ENCODE measurements at places on chromosomes 13 and 19.

- DNase-seq: no peak
Observed at GRCh38 chr19:54343868-54344267, 4.9 kb upstream of the LILRA4 start.

DNA sequence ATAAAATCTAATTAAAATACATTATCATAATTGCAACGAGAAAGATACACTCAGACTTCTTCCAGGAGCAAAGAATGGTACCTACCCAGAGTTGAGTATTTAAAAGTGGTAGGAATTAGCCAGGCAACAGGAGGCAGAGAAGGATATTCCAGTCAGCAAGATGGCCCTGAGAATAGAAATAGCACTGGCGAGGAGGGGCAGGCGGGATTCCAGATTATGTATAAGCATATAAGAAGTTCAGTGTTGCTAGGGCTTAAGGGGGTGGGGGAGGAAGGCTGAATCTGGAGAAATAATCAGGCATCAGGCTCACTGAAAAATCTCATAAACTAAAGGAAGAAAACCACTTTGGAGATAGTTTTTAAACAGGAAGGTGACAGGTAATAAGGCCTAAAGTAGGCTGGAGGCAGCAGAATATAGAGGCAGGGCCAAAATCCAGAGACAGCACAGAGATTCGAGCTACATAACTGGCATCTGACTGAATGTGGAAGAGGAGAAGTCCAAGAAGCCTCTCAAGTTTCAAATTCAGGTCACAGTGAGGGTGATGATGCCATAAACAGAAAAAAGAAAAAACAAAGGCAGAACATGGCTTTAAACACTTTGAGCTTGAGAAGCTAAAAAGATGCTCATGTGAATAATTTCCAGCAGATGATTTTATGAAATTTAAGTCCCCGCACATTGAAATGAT is 7.5 kb downstream of the KPNA3 start:
- DNase-seq: no peak

DNA sequence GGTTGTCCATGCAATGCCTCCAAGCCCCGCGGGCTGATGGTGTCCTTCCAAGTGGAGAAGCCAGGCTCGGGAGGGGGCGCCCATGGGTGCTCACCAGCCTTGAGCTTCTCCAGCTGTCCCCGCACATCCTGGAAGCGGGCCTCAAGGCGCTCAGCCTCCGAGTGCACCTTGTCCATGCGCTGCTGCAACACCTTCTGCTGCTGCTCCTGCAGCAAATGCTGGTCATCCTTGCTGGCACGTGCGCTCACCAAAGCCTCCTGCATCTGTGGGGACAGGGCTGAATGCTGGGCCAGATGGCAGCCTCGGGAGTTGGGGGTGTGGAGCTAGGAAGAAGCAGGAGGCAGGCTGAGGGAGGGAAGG is 22.8 kb upstream of the EMP3 start:
- no peak for DNase-seq

- DNase-seq: no peak
Observed at GRCh38 chr13:112690283-112690929, 568 bp downstream of the ATP11A start.

DNA sequence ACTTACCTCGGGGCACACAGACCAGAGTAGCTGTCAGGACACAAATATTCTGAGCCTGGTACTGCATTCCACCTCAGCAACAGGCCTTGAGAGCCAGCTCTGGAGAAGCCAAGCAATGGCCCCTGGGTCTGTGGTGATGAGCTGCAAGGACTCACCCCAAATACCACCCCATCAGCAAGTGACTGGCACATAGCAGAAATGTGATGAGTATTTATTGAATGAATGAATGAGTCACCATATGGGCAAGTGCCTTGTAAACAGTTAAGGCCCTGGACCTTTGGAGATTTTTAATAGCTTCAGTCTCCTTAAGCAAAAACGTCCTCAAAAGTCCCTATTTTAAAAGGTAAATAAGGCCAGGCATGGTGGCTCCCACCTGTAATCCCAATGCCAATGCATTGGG is 18.2 kb downstream of the GSX1 start:
- DNase-seq: no peak

- no peak for DNase-seq
Observed at GRCh38 chr13:113172419-113172926, 14.0 kb downstream of the PROZ start.

DNA sequence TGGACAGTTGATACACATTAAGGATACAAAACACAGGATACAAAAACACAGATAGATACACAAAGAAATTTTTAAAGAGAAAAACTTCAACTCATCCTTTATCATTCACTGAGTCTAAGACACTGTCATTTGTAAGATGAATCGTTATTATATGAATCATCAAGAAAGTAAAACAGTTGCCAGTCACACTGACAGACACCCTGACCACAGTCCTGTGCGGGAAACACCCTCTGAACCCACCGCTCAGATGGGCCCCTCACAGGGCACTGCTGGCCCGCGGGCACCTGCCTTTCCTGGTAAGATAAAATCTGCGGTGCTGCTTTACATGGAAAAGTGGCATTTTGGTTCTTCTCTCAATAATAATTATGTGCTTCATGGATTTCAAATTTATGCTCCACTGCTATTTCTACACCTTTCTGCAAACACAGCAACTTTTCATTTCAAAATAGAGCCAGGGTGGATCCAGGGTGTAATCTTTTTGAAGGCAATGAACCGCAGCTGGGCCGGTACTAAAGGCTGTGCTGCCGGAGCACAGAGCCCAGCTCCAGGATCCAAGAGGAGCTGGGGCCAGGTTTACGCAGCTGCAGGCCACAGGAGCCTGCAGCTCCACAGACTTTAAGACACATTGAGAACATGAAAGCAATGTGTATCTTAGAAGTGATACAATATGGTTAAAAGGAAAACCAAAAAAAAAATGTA is 76.8 kb downstream of the TUBGCP3 start:
- no peak for DNase-seq

DNA sequence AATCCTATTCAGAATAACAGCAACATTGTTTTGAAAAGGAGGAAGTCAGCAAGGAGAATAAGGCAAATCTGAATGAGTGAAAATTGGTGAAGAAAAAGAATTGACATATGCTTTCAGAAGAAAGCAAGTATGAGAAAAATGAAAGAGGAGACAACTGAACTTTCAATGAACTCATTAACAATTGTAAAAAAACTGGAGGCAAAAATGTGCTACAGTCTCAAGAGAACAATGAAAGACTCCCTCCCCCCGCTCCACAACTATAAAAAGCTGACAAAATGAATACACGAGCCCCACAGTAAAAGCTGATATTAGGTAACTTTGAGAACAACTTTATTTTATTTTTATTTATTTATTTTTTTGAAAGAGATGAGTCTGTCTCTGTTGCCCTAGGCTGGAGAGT is 373.1 kb downstream of the DIAPH3 start:
- no peak for DNase-seq

DNA sequence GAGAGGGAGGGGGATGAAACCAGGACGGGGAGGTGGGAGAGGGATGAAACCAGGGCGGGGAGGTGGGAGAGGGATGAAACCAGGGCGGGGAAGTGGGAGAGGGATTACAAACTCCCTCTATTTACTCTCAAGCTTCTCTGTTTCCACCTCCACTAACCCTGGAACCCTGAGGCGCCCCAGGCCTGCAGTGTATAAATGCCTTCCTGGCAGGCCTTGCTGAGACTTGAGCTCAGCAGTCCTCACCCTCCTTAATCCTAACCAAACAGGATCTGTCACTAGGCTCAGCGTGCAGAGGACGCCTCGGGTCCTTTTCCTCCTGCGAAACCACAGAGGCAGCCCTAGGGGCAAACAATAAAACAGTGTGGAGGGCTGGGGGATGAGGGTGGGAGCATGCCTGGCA is 32.1 kb upstream of the OR1M1 start:
- no peak for DNase-seq

DNA sequence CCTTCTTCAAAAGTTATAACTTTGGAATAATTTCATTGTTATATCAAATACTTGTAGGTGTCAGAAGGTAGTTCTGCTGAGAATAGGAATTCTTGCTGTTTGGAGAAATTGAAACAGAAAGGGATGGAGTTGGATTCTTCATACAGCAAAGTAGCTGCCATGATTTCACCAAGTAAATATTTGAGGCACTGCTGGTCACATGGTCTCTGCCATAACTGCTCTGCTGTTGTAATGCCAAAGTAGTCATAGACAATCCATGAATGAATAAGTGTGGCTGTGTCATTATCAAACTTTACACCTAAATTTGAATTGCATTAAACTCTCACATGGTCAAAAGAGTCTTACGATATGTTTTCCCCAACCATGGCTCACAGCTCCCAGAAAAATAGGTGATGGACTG is 308.6 kb downstream of the GPC6 start:
- no peak for DNase-seq

DNA sequence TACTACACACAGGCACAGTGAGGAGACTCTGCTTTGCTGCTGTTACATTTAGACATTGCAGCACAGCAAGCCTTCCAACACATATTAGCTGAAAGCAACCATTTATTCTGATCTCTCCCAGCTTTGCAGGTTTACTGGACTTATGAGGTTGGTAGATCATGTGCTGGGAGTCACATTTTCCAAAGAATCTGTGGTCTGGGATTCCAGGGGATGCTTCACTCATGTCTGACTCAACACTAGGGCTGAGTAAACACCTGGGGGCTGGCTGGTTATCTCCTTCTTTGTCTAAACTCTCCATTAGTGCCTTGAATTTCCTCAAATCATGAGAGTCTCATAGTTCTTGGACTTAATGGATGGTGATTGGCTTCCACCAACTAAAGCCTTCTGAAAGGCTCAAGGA is 5.4 kb upstream of the LGALS13 start:
- no peak for DNase-seq

DNA sequence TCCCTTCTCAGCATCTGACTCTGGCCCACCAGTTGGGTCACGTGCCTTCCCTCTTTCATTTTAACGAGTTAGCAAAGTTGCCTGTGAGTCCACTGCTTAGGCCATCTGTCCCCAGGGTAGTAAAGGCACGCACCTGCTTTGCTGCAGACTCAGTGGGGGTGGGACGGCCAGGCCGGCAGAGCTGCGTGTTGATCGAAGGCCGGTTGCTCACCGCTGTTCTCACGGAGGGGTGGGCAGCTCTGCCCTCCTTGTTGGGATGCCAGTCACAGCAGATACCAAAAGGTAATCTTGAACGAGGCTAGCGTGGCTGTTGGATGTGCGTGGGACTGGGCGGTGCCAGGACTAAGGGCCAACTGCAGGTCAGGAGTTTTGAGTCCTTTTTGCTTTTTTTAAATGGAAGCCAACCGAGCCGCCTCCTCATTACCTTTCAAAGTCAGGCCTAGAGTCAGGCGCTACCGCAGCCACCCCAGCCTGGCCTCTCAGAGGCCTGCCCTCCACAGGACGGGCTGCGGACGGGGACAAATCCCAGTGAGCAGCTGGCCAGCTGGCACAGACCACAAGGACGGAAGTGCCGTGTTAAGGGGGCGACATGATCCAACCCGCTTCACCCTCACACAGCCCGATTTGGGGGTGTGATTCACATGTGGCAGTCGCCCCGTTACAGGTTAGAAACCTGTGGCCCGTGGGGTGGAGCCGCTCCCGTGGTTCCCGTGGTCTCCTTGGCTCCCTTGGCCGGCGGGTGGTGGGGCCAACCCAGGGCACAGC is 20.6 kb downstream of the ADPRHL1 start:
- no peak for DNase-seq

DNA sequence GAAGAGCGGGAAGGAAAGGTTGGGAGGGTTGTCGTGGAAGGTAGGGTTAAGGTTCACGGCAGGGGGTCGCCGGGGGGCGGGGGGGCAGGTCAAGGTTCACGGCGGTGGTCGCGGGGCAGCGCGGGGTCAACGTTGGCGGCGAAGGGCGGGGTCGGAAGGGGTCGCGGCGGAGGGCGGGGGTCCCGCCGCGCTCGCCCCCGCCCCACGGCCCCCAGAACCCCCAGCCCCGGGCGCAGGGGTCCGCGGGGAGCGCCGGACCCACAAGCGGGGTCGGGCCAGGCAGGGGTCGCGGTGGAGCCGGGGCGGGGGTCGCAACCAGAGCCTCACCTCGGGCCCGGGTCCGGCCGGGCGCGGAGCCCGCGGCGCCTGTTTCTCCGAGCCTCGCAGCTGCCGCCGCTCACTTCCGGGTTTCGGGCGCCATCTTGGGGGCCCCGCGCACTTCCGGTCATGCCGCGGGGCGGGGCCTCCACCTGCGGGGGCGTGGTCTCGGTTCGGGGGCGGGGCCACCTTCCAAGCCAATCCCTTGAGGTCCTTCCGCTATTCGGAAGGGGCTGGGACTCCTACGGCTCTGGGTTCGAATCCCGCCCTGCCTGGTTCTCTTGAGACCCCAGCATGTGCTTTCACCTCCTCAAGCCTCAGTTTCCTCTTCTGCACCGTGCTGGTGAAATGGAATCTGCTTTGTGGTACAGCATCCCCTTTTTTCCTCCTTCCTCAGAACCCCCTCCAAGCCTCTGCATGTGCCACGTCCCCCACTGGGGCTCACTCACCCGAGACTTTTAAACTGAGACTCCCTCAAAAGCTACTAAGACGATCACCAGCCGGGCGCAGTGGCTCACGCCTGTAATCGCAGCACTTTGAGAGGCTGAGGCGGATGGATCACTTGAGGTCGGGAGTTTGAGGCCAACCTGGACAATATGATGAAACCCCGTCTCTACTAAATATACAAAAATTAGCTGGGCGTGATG is at the start of gene SBNO2:
TSS of gene SBNO2 (minus strand) at position 424 of the 965 bp plus-strand sequence. CDS start 19,992 bp downstream, outside the sequence.
- peak; percentile 61 for DNase-seq

GRCh38 chr19:18020212-18021085 is 12.5 kb downstream of the ARRDC2 start:
- no peak for DNase-seq

- DNase-seq: no peak
Observed at GRCh38 chr13:92510416-92510815, 716.2 kb upstream of the GPC6 start.

- DNase-seq: peak; percentile 52
Observed at GRCh38 chr19:57888560-57889231, at the start of gene ZNF814. Gene ZNF814 (minus strand): TSS chr19:57889037. CDS start chr19:57888802, 235 bp downstream.

- no peak for DNase-seq
Observed at GRCh38 chr19:17137417-17137816, 61.8 kb downstream of the MYO9B start.

GRCh38 chr19:55866521-55866920 is 30.2 kb downstream of the NLRP4 start:
- no peak for DNase-seq

- DNase-seq: no peak
Observed at GRCh38 chr13:33629605-33630360, 188.2 kb upstream of the RFC3 start.

DNA sequence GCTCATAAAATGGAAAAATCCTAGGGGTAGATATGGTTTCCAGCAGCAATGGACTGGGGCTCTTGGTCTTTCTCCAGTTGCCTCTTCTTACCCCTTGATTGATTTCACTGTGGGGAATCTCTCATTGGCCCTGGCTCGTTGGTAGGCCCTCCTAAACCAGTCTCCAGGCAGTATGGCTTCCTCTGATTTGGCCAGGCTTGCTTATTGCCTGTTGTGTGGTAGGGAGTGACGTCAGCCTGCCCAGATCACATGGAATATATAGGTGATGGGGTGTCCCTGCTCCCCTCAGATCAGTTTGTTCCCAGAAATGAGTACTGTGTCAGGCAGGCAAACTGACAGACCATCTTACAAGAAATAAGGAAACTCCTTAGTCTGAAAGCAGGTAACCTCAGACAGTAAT is 5.7 kb upstream of the SELENOV start:
- no peak for DNase-seq

Data from brain pericyte (primary cell).